Amniotic stem cell (primary cell): ENCODE measurements at places on chromosomes 12 and 14.

GRCh38 chr14:70771781-70772212 lies 37.5 kb downstream of the MAP3K9 start:
- DNase-seq, result no peak

DNA sequence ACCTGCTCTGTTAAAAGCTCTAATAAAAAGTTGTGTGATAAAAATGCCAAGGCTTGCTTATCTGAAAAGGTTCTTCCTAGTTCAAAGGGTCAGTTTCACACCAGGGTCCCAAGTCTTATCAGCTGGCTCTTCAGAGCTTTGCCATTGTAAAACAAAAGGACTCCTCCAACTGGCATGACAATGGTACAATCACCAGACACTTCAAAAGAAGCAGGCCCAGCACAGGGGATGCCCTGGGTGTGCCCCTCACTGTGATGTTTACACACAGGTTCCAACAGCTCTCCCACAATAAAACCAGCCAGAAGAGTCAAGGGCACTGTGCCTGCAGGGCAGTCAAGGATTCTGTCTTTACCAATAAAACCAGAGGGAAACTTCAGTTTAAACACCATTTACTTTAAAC lies 78.7 kb downstream of the PRICKLE1 start:
- DNase-seq, result no peak

DNA sequence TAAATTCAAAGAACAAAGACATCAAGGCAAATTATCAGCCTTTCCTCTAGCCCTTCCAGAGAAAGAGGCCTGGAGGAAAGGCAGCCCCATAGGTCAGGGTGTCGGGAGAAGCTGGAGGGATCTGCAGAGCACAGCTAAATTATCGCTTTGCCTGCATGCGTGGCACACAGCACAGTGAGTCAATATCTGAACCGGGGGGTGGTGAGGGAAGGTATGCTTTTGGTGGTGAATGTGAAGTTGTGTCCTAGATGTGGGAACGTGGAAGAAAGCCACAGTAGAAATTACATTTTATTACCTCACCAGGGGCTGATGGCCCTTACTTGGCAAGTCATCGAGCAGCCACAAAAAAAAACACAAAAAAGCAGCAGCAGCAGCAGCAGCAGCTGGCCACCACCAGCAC lies 243.2 kb downstream of the EGLN3 start:
- DNase-seq, result no peak

DNA sequence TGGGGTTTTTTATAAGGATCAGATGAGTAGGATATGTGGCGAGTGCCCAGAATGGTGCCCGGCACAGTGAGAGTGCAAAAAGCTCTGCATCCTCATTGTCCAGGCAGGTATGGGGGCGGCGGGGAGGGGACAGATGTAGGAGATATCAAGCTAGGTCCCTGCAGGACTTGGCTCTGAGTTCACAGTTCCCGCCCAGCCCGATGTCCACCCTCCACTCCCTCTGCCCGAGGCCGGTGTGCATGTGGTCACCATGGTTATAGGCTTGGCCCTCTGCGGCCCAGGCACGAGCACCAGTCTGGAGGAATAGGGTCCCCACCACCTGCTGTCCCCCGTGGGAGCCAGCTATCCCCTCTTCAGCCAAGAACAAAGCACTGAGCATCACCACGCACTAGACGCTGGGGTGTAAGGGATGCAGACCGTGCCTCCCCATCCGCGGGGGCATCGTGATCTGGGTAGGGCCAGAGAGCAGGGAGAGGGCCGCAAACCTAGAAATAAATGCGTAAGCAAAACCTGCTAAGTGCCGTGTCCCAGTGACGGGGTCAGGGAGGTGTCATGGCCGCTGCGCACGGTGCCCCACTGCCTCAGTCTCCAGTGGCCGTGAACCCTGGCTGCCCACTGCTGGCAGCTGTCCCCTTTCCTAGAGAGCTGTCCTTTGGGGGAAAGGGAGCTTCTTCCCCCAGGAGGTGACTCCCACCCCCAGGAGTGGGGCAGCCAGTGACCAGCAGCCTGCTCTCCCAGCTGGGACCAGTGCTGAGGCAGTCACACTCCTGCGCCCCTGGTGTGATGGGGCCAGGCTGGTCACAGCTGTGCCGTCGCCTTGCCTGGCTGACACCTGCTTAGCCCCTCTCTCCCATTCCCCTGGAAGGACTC lies 12.0 kb downstream of the RFLNA start:
- DNase-seq, result no peak

DNA sequence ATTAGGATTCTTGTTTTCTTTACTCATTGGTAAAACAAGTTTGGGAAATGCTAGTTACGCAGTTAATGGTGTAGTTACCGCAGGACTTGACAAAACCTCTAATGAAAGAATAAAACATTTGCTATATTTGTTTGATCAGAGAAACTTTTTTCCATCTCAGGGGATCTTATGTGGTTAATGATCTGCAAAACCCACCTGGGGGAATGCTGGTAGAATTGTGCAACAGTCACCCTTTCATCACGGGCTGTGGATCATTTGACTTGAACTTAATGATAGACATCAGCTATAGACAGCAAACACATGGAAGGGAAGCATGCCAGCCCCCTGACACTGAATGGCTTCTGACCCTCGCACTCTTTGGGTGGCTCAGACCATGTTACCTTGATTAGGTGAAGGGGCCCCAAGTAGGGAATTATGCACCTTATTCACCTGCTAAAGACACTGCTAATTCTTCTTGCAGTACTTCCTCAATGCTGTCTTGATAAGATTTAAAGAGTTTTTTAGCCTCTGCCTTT lies 84.2 kb downstream of the PDE3A start:
- DNase-seq, result no peak

DNA sequence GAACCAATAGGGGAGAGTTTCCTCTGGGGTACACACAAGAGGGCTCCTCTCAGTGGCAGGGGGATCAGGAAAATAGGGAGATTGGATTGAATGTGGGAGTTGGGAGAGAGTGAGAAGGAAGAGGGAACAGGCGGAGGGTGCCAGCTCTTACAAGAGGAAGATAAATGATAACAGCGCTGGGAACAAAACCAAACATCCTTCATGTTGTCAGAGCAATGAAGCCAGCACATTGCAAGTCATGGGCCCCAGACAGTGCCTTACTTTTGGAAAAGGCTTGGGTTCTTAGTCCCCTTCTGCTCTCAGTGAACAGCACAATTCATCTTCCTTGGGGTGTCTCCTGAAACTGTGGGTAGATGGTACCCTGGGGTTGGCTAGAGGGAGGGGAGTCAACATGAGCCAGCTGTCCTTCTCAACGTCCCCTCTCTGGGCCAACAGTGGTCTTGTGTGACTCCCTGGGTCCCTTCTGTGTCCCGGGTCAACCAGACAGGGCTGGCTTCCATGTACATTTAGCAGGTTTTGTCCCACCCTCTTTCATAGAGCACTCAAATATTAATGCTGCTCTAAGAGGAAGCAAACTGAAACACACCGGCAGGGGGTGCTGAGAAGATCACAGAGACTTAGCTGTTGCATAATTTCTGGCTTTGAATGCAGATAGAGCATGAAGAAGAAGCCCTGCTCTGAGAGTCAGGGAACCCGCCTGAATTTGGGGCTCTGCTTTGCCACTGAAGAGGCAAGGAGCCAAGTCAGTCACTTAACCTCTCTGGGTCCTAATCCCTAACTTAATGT lies 138.5 kb downstream of the ESRRB start:
- no peak for DNase-seq
